GM23248 (cell line): ENCODE measurements at places on chromosomes 7 and 10. TPM values are rescaled to one million over a fixed set of nuclear protein-coding genes. Genes with fewer than 3 reads are reported as not detected.

The CPED1 gene
- 20.2 and 23.0 TPM in 2 replicates for total RNA-seq

The SUN3 gene
- not detected in 2 replicates for total RNA-seq

The SPRN gene
- 0.22 and 0.76 TPM in 2 replicates for total RNA-seq

GRCh38 chr10:31136930-31137885, 105.5 kb upstream of the ZNF438 start:
- peak; percentile 48 for DNase-seq

GRCh38 chr7:67896721-67897120, 900.1 kb downstream of the TYW1 start:
- no peak for DNase-seq

- DNase-seq: peak; percentile 7
Measured at GRCh38 chr10:93758891-93759410, 1.2 kb downstream of the LGI1 start.

DNA sequence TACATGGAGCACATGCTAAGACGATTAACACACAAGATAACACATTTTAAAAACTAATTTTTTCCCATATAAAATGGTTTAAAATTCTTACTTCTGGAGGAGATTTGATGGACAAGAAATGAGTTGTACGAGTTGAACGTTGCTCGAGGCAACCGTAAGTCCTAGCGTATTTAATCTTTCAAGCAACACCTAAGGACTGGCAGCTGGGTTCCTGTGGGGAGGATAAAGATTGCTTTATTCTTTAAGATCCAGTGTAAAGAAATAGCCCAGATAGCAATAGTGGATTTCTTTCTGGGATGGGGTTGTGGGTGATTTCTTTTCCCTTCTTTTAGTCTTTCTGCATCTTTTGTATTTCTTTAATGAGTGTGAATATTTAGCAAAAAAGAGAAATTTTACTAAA, 9.8 kb downstream of the TBXAS1 start:
- no peak for DNase-seq

DNA sequence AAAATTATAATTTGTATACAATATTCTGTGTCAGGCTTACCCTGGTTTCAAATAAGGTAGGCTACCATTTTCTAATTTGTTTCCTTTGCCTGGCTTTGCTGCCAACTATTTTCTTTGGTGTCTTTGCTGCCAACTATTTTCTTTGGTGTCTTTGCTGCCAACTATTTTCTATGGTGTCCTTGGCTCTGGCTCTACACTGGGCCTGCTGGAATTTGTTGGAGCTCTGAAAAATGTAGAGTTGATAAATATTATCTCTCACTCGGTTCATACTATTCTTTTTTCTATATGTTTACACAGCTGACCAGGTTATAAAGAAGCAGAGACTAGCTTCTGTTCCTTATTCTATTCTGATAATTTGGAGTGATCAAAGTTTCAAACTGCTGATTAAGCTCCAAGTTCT, 768.0 kb upstream of the PHF14 start:
- no peak for DNase-seq

GRCh38 chr7:153392726-153393125, 633.2 kb downstream of the ACTR3B start:
- no peak for DNase-seq

GRCh38 chr10:70558871-70559810, 43.4 kb downstream of the PRF1 start:
- peak; percentile 57 for DNase-seq

DNA sequence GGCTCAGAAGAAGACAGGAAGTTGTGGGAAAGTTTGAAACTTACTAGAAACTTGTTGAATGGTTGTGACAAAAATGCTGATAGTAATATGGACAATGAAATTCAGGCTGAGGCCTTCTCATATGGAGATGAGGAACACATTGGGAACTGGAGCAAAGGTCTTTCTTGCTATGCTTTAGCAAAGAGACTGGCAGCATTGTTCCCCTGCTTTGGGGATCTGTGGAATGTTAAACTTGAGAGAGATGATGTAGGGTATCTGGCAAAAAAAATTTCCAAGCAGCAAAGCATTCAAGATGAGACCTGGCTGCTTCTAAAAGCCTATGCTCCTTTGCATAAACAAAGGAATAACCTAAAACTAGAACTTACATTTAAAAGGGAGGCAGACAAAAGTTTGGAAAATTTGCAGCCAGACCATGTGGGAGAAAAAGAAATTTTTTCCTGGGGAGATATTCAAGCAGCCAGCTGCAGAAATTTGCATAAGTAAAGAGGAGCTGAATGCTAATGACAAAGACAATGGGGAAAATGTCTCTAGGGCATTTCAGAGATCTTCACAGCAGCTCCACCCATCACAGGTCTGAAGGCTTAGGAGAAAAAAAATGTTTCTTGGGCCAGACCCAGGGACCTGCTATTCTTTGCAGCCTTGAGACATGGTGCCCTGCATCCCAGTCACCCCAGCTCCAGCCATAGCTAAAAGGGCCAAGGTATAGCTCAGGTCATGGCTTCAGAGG, 16.5 kb upstream of the KCND2 start:
- DNase-seq: no peak

DNA sequence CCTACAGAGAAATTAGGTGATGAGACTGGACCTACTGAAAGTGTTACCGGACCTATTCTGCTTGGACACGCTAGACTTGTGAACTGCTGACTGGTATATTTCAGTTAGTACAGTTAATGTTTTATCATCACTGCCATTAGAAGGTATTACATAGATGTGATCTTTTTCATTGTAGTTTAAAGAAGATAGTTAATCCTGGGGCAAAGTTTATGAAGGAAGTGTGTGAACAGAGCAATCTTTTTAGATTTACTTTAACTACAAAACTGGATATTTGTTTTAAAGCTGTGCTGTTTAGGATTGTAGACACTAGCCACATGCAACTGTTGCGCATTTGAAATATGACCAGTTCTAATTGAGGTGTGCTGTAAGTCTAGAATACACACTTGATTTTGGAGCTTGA, 446.7 kb downstream of the AUTS2 start:
- DNase-seq: no peak

GRCh38 chr10:29598851-29599311, 35.9 kb downstream of the SVIL start:
- peak; percentile 70 for DNase-seq

- DNase-seq: peak; percentile 83
Measured at GRCh38 chr7:35036361-35037171, 719 bp downstream of the DPY19L1 start.

- peak; percentile 26 for DNase-seq
Measured at GRCh38 chr7:151340794-151341356, 737 bp upstream of the NUB1 start.

GRCh38 chr10:113093188-113094113, 143.4 kb downstream of the TCF7L2 start:
- peak; percentile 63 for DNase-seq

DNA sequence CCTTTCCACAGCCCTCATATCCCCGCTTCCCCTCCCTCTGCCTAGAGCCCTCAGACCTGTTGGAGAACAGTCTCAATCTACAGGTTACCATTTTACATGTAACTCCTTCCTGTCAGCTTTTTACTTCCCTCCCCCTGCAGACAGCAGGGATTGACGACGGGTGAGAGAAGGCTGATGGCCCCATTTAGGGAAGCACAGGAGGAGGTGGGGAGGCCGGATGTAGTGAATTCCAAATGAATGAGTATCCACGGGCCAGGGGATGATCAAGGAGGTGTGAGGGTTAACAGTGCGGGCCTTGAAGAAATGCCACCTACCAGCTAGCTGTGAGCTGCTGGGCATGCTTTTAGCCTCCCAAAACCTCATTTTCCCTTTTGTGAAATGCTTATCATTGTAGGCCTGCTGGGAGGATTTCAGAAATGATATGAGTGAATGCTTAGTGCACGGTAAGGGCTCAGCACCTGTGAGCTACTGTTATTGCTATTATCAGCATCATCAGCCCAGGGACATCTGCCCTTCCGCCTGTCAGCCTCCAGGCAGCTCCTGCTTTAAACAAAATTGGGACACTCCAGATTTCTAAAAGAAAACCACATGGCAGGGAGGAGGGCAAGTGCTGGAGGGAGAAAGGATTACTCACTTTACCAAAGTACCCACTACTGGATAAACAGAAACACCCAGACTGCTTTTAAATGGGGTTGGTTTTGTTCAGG, 6.5 kb upstream of the NANOS1 start:
- DNase-seq: peak; percentile 82

- DNase-seq: no peak
Measured at GRCh38 chr10:436911-437665, 252.4 kb downstream of the DIP2C start.
